ENCODE measurements at places on chromosomes 12 and 14. TPM values are rescaled to one million over a fixed set of nuclear protein-coding genes. Genes with fewer than 3 reads are reported as not detected.

TMTC1 gene
- not detected for total RNA-seq

PUS7L gene
- total RNA-seq: 26.3 TPM

OR6C2 gene
- not detected for total RNA-seq

KRT83 gene
- not detected for total RNA-seq

CLECL1 gene
- total RNA-seq: 0.72 TPM

IFNG-AS1 gene
- 5.1 TPM for total RNA-seq

FITM1 gene
- 1.7 TPM for total RNA-seq

PLEKHD1 gene
- total RNA-seq: 0.11 TPM

SLCO1B3 gene
- total RNA-seq: not detected

MGAT4C gene
- total RNA-seq: not detected

TAS2R31 gene
- 2.9 TPM for total RNA-seq

DDHD1 gene
- 65.1 TPM for total RNA-seq

ITGA7 gene
- 4.2 TPM for total RNA-seq

GYS2 gene
- total RNA-seq: 0.17 TPM

POMT2 gene
- total RNA-seq: 9.3 TPM
